ENCODE measurements at places on chromosomes 13 and 19.

GRCh38 chr19:21569494-21569865, 64.1 kb downstream of the ZNF429 start:
- DNase-seq: peak; percentile 18

DNA sequence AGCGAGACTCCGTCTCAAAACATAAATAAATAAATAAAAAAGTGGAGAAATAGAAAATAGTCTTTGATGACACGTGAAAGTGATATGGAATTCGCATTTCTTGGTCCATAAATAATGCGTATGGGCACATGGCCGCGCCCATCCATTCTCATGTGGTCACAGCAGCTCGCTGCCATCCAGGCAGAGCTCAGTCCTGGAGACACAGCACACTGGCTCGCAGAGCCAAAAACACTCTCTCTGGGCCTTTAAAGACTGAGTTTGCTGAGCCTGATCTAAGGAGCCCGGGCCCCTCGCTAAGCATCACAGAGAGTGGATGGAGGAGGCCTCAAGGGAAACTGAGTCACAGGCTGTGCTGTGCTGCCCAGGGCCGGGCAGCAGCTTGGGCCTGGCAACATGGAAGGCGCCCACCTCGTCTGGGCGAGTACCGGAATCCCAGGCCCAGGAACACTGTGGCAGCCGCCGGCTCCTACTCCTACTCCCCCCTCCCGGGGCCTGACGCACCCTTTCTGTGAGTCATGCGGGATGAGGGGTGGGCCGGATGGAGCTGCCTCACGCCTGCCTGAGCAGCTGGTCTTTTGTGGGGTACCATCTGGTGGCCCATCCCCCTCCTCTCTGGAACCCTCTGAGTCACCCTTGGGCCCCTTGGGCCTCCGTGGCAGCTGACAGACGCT, 28.9 kb upstream of the CACTIN start:
- no peak for DNase-seq

DNA sequence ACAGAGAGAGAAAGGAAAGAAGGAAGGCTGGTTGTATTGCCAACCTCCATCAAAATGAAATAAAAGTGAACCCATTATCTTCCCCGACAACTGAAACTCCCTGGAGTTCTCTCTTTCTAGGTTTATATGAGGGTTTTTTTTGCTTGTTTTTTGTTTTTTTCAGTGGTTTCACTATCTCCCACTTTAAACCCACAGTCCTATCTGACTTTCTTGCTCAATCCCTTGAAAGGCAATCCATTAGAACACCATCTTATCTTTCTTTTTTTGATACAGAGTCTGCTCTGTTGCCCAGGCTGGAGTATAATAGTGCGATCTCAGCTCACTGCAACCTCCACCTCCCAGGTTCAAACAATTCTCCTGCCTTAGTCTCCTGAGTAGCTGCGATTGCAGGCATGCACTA, 158.0 kb upstream of the MIR17HG start:
- DNase-seq: no peak

- no peak for DNase-seq
These were observed 254.7 kb upstream of the SGCG start for GRCh38 chr13:22925881-22926747.

DNA sequence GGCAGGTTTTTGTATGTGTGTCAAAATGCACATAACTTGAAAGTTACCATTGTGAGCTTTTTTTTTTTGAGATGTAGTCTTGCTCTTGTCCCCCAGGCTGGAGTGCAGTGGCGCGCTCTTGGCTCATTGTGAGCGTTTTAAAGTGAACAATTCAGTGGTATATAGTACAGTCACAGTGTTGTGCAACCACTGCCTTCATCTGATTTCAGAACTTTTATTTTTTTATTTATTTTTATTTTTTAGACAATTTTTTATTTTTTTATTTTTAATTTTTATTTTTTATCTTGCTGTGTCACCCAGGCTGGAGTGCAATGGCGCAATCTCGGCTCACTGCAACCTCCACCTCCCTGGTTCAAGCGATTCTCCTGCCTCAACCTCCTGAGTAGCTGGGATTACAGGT, 15.0 kb downstream of the SLC25A42 start:
- no peak for DNase-seq

- no peak for DNase-seq
These were observed 13.5 kb downstream of the MED25 start for GRCh38 chr19:49831592-49831991.

- no peak for DNase-seq
These were observed at the start of gene RUBCNL for GRCh38 chr13:46387064-46387851. Gene RUBCNL (minus strand): TSS chr13:46387252. CDS start chr13:46372475, 14,777 bp downstream.

DNA sequence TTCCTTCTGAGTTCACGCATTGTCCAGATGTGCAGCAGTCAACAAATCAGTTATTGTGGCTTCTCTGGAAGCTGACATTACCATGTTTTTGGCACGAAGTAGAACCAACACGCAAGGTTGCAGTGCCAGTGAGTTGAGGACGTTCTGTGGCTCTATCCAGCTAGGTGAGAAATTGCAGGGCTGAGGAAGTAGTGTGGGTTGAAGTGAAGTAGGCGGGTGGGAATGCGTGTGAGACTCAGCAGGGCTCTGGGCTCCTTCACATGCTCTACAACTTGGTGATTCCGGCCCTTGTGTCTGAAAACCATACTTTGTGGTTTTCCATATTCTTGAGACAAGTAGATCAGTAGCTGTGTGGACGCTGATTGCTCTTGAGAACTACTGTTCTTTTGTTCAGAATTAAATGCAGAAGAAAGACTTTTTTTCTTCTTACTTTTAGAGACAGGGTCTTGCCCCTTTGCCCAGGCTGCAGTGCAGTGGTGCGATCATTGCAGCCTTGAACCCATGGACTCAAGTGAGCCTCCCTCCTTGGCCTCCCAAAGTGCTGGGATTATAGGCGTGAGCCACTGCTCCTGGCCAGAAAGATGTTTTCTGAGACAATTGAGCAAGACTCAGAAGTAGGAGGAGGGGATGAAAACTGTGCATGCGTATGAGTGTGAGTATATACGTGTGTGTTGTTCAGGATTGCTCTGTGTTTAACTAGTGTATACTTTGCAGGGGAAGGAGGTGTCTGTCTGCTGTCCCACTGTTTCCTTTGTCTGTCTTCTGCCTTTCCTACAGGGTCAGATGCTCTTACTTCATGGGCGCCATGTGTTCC, 46.2 kb downstream of the GATAD2A start:
- no peak for DNase-seq

- DNase-seq: no peak
These were observed 1.2 kb upstream of the TOMM40 start for GRCh38 chr19:44889830-44890365.

All from activated CD4-positive, alpha-beta T cell treated with anti-CD3 and anti-CD28 coated beads, Interleukin-2, amount 50 U/mL, for 4 hours (primary cell).